ENCODE measurements at places on chromosomes 7 and 10.

GRCh38 chr7:46428295-46428694, 507.2 kb upstream of the IGFBP3 start:
- peak; percentile 34 for DNase-seq

- DNase-seq, result peak; percentile 98
Measured at GRCh38 chr7:137081321-137082093, 213.1 kb downstream of the CHRM2 start.

DNA sequence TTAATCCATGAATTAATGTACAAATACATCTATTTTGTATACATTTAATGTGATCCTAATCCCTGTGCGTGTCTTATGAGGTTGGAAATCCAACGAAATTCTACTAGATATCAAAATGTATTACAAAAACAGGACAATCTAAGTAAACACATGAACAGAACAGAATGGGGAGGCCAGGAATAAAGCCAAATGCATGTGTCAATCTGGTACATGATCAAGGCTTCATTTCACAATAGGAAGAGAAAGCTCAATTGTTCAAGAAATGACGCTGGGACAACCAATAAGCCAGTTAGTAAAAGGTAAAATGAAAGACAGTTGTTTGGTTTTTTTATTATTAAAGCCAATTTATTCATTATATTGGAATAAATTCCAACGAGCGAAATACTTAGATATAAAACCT, 83.0 kb downstream of the COL13A1 start:
- no peak for DNase-seq

DNA sequence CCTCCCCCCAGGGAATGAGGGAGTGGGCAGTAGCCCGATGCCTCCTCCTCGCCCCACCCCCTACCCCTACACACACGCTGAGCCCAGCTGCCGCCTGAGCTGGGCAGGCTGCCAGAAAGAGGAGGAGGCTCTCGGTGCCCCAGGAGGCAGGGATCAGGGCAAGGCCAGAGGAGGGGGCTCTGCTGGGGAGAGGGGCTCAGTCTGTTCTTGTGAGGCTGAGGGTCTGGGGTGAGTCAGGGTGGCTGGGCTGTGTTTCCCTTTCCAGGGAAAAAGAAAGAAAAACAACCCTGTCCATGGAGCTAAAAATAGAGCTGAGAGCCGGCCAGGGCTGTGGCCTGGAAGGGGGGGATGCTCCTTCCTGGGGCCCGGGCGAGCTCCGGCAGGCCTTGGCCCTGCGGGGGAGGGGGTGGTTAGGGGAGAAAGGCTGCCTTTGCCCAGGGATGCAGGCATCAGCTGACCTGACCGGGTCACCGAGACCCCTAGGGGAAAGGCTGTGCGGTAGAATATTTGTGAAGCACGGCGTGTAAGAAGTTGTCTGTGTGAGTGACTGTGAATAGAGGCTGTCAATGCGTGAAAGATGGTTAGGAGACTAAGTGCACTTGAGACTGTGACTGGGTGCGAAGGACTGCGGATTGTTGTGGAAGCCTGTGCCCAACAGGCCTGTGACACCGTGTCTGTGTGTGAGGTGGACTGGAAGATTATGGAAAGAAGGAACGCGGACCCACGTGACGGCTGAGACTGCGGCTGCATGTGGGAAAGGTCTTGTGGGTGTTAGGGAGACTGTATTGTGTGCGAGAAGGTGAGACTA, 1.2 kb upstream of the LZTS2 start:
- peak; percentile 81 for DNase-seq

- DNase-seq, result no peak
Measured at GRCh38 chr10:12829831-12830390, 171.6 kb downstream of the CCDC3 start.

DNA sequence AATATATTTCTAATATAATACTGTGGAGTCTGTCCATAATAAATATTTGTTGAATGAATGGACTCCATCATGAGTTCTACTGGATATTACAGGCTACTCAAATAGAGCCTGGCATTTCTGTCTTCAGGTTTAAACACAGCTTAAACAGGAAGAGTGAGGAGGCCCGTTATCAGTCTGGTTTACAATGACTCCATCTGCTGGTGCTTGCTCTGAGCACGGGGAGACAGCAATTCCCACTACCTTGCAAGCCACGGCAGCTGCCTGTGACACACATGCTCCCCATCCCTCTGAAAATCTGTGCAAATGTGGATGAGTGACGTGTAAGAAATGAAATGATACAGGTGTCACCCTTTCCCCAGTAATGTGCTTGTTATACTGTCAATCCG, 293.5 kb upstream of the IMMP2L start:
- DNase-seq, result peak; percentile 59

DNA sequence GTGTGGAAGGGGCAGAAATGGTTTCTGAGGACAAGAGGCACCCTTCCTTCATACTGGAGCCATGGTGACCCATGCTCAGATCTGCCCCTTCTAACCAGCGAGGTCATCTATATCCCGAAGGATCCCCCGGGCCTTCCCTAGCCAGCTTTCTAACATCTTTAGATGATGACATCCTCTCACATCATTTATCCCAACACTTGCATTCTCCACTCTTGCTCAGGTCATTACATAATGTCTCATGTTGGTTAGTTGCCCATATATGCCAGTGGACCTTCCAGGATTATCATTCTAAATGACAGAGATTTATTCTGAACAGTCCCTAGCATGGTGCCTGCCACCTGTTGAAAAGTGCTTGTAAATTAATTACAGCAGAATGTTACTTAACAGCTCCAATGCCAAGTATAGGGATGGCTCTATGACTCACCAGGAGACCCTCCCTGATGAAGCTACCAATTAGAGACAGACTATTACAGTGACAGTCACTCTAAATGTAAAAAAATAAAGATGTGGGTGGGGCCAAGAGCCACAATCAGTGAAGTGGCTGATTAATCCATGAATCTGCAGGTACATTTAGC, 22.6 kb upstream of the ABLIM1 start:
- DNase-seq, result no peak

- no peak for DNase-seq
Measured at GRCh38 chr10:84015877-84016595, 123.3 kb upstream of the GHITM start.

GRCh38 chr7:135772639-135773222, 24.1 kb upstream of the FAM180A start:
- no peak for DNase-seq

DNA sequence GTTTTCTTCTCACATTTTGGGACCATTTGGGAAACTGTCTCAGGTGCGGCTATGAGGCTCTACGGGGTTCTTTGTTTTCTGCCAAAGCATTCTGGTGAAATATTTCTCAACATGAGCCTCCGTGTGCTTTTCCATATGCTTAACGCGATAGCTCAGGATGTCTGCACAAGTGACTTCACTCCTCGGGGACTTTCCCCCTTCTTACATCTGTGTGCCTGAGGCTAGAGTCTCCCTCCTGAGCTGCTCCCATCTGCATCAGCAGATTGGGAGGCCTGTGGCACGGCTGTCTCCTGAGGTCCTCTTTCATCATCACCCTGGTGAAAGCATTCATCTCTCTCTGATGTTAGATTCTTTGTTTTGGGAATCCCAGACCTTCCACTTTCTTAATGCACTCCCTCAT, 1190.9 kb downstream of the TYW1 start:
- DNase-seq, result no peak

DNA sequence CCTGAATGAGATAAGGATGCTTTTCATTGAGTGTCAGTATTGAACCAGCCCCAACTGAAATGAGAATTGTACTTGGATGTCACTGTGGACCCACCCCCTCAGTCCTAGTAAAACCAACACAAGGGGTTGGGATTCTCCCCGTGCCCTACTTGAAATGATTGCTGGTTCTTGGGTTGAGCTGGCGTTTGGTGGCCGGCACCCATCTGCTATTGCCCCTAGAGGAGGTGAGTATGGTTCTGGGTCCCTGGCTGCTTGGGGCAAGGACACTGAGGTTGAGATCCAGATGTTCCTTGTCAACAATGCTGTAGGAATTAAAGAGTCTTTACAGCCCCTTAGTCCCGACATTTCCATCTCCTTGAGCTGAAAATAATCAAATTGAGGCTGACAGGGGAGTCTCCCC, 170.0 kb upstream of the ZNF32 start:
- DNase-seq, result no peak

DNA sequence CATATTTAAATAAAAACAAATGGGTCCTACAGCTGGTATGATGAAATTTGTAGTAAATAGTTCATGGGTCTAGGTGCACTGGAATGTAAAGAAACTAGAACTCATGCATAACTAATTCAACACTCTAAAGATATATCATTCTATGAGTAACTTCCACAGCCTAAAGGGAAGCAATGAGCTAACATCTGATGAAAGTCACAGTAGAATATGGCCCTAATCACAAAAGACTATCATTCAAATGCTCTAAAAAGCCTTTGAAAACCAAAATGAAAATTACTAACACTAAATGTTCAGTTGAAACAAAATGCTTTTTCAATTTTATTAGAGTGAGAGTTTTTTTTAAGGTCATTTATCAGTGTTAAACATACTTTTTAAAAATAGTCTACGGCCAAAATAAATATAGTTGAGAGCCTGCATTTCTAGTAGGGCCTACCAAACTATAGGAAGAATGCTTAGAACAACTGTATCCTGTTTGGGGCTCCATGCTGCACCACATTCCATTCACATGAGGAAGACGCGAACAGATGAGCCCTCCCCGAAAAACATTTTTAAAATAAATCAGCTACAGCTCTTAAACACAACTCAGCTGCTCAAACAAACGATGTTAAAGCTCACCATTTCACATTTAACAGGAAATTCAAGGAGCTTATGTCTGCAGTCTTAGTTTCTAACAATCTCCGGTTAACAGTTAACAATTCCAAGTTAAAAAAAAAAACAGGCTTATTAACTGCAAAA, 134.5 kb downstream of the NRBF2 start:
- peak; percentile 94 for DNase-seq

- no peak for DNase-seq
Measured at GRCh38 chr10:16565604-16566003, 43.9 kb upstream of the C1QL3 start.

- no peak for DNase-seq
Measured at GRCh38 chr7:121578669-121579068, 182.6 kb upstream of the FAM3C start.

DNA sequence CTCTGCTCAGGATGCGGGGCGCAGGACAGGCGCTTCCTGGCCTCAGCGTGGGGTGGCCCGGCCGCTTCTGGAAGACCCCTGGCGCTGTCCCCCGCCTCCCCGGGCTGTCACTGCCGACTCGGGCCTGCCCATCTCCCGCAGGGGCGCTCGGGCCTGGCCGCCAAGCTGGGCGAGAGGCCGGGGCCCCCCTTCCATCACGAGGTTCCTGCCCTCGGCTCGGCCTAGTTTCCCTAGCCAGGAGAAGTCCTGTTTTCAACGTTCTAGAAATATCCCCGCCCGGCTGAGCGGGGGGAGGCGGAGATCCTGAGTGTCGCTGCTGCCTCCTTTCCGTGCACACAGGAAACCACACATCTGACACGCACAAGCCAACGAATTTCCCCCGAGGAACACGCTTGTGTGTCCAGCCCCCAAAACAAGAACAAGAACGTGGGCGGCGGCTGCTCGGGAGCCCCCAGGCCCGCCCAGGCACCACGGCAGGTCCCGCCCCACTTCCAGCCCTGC, 33.7 kb downstream of the AP5Z1 start:
- no peak for DNase-seq

DNA sequence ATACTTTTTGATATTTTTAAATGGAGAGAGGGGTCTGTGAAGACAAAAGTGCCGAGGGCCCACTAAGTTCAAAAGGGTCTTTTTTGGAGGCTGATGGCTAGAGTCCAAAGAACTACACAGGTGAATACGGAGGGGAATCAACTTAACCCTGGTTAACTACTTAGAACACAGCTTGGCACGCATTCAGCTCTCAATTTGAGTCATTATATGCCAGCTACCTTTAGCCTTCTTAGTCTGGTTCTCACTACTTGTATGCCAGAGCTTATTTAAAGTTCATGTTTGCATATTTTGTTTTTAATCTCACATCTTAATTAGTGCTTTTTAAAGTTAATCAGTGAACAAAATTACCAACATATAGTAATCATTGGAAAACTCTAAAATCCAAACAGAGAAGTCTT, 80.8 kb downstream of the VWDE start:
- DNase-seq, result no peak

DNA sequence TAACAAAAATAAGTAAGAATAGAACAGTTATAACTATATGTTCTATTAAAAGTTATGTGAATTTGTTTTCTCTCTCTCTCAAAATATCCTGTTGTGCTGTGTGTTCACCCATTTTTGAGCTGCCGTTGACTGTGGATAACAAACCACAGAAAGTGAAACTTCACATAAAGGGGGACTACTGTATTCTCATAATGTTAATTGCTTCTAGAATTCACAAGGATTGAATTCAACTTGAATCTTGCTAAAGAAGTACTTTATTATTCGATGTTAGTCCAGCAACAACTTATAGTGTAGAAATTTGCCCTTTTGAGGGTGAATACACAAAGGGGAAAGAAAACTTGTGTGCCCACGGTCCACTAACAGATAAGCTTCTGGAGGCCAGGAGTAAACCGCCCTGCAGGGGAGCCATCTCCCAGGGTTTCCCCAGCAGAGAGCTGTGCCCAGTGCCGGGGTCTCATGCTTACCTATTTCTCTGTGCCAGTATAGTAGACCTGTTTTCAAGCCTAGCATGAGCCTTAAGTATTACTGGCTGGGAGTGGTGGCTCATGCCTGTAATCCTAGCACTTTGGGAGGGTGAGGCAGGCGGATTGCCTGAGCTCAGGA, 87.1 kb downstream of the KAT6B start:
- no peak for DNase-seq

DNA sequence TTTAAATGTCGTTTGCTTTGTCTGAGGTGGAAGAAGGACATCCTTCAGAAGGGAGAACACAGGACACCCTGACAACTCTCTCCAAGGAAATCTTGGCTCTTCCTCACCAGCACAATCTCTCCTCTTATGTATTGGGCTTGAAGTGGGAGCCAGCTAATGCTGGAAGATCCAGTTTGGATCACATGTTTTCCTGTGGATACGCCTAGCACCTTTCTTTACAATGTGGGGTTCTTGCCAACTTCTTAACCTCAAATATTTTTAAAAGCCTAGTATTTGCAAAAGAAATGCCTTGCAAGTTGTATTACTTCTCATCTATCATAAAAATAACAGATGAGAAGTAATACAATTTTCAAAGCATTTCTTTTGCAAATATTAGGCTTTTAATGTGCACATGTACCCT, 76.4 kb downstream of the FRMD4A start:
- DNase-seq, result no peak

DNA sequence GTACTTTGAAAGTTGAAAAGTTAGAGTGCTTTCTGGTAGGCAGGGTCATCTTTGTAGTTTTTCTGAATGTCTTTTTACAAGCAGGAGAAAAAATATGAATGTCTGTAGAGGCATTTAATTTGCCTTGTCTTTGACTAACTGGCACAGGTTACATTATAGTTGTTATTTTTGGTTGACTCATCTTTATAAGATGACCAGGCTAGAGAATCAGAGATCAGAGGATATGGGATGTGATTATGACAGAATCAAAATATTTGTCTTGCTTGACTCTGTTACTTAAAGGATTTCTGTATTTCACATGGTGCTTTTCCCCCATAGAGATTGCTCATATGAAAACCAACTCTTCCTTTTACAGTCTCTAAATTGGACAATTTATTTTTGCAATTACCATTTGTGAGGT, 2.4 kb downstream of the ZMYND11 start:
- DNase-seq, result peak; percentile 74

DNA sequence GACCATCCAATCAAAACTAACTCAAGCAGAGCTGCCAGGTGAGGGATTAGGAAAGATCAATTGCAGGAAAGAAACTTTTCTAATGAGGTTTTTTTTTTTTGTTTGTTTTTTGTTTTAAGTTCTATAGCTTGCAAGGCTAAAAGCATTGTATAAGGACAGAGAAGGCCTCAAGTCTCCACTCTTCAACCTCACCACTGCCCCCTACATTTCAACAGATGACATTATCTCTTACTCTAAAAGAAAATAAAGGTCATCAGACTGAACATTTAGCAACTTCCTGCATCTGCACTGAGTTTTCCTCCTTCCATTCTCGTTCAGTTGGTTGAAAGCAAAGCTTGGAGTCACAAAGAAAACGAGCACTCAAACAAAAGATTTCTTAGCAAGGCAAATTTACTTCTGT, 45.2 kb upstream of the EXOC4 start:
- DNase-seq, result no peak
